T-helper 2 cell (primary cell): ENCODE measurements at places on chromosomes 7 and 10.

DNA sequence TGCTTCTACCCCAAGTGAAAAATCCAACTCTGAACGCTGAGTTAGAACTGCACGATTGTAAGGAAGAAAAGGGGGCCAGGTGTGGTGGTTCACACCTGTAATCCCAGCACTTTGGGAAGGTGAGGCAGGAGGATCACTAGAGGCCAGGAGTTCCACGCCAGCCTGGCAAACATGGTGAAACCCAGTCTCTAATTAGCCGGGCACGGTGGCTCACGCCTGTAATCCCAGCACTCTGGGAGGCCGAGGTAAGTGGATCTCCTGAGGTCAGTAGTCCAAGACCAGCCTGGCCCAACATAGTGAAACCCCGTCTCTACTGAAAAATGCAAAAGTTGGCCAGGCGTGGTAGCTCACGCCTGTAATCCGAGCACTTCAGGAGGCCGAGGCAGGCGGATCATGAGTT, 9.0 kb downstream of the GUSB start:
- no peak for DNase-seq

DNA sequence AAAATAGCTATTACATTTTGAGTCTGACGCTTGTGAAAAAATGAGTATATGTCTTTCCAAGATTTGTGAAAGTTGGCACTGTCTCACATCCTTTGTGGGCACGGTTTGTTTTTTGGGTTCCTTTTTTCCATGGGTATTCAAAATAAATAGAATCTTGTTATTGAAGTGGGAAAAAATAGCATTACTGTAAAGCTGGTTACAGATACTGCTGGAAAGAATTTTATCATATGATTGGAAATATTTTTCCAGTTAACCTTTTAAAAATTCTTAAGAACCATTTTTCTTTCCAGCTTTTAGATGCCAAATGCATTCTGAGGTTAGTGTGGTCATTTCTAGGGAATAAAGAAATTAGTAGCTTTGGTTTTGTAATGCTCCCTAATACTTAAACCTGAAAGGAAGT, 11.4 kb downstream of the NET1 start:
- DNase-seq, result no peak

- no peak for DNase-seq
These were observed 373.3 kb downstream of the IPMK start for GRCh38 chr10:57894361-57894760.

DNA sequence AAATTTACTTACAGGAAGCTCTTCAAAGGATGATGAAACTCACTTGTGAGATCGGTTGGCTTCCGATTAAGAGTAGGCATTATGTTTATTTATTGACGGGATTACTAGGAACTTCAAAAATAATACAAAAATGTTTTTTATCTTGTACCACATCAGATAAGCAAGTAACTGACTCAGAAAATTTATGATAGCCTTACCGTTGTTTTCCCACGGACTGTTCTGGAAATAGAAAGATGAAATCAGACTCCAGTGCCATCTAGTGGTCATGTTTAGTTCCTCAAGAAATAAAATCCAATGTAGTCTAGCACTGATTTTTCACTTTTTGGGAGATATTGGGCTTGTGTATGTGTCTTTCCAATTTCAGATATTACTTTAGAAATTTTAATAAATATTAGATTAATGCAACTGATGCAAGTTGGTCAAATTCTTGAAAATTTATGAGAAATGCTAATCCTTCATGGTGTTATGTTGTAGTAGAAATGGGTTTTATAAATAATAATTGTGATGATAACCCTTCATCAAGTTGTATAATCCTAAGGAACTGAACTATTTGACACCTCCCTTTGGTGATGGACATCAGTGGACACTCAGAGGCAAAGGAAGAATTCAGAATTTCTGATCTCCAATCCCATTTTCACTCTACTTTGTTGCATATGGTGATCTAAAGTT, 168.8 kb downstream of the TMEM26 start:
- no peak for DNase-seq

- no peak for DNase-seq
These were observed 38.3 kb upstream of the TMEM140 start for GRCh38 chr7:135109562-135109961.

DNA sequence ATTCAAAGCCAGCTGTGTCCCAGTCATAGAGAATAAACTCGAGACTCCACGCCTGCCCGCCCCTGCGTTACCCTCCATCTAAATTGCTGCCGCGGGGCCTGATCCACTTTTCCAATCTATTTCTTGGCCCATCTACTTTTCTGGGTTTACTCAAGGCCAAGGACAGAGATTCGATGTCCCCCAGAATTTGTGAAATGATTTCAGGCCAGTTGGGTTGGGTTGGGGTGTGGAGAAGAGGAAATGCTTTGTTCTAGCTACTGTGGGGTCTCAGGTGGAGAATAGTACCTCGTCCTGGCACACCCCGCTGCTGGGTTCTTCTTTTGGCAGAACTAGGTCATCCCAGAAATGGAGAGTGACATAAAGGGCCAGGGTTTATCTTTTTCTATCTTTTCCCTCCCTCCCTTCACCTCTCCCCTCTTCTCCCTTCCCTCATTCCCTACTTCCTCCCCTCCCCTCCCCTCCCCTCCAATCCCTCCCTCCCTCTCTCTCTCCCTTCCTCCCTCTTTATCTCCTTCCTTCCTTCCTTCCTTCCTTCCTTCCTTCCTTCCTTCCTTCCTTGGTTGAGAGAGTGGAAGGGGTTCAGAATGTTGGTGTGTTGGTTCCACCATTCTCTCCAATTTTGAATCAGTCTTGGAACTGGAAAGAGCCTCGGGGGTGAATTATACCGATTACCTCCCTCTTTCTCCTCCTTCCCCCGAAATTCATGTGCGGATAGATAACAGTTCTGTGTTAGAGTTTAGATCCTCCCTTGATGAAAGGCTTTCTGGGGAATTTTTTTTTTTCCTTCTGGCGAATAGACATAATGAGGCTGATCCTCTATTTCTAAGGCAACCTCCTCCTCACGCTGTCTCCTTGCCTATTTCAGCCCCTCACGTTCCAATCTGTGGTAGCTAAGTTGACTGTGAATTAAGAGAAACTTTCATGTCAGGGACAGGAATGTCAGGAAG, 1.2 kb upstream of the TMEM229A start:
- no peak for DNase-seq

- DNase-seq, result no peak
These were observed 173.4 kb downstream of the ZMYND11 start for GRCh38 chr10:308572-309085.

DNA sequence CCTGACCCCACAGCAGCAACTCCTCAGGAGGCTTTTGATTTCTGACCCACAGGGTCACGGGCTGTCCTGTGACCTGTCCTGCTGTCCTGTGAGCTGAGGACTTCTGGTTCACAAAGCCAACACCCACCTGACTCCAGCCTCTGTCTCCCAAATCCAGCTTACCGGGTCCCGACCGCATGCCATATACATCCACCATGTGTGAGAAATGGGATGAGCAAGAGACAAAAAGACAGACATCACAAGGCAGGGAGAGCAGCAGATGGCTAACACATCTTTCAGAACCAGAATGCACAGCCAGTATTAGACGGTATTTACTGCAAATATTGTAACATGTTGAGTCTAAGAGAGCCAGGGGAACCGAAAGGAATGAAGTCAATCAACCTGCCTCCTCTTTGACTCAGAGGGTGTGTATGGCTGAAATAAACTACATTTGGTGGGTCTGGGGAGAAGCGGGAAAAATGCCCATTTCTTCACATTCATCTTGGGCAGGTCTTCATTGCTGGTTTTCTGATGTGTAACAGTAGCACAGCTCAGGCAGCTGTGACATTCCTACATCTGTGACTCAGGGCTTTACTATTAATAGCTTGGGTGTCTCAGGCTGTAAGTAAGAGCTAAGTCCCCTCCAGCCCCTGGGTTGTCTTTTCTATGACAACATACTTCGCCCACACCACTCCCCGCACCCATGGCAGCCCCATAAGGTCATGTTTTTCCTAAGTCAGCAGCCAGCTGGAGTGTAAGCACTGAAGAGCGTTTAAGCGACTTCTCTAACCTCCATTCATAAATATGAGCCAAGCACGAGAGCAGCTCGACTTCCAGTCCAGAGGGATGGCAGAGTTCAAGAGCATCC, 25.0 kb downstream of the ABLIM1 start:
- DNase-seq, result no peak

DNA sequence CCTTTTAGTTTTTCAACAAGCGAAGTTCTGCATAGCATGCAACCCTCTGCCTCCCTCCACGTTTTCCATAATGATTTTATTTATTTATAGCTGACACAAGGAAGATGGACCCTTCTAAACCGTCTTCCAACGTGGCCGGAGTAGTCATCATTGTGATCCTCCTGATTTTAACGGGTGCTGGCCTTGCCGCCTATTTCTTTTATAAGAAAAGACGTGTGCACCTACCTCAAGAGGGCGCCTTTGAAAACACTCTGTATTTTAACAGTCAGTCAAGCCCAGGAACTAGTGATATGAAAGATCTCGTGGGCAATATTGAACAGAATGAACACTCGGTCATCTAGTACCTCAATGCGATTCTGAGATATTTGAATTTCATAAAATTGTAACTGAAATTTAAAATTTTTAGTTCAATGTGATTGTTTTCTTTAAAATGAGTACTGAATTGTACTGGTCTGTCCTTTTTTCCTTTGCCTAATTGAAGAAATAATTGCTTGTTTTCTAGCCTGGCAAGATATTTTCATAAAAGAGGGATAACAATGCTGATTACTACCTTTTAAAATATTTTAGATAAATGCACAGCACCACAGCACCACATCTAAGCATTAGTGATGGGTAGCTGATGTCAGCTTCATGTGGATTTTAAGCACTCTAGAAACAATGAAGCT, 41.5 kb upstream of the SLC39A12 start:
- DNase-seq, result peak; percentile 47

- DNase-seq, result peak; percentile 74
These were observed 1.4 kb downstream of the CAV1 start for GRCh38 chr7:116525913-116526861.

GRCh38 chr10:128895473-128895872, 571.6 kb upstream of the MGMT start:
- DNase-seq, result no peak

- no peak for DNase-seq
These were observed 1.0 kb upstream of the UBN2 start for GRCh38 chr7:139230023-139230422.

DNA sequence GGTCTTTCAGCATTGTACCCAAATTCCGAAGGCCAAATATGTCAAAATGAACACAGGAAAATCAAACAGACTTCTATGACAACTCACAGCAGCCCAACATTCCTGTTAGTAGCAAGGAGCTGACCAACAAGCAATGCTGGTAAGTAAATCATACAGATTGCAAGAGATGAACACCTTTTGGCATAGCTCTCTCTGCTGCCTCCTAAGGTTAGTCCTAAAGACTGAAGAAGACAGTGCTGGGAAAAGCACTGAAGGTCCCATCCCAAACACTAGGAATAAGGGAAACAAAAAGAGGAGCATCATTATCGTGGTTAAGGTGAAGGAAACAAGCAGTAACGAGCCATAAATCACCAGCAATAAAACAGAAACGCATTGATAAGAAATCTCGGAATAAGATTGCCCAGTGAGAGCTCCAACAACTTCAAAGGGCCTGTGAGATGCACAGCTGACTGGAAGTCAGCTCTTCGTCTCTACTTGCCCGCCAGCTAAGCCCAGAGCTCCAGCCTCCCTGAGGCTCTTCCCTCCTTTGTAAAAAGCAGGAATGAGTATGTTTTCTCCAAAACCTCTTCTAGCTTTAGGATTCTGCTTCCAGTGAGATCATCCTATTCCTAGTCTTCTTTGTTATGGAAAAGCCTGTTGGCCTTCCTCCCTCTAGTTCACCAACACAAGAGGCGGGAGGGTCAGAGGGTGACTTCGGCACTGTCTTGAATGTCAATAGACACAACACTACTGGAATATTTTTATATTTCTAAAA, 15.3 kb downstream of the NUDT5 start:
- DNase-seq, result no peak

GRCh38 chr10:65358565-65358964, 1567.3 kb upstream of the LRRTM3 start:
- no peak for DNase-seq

GRCh38 chr10:119426699-119427098, 115.8 kb downstream of the RGS10 start:
- no peak for DNase-seq

GRCh38 chr7:23685731-23686130, 5.7 kb downstream of the FAM221A start:
- DNase-seq, result no peak

GRCh38 chr10:14016011-14016536, 314.6 kb downstream of the FRMD4A start:
- DNase-seq, result no peak

DNA sequence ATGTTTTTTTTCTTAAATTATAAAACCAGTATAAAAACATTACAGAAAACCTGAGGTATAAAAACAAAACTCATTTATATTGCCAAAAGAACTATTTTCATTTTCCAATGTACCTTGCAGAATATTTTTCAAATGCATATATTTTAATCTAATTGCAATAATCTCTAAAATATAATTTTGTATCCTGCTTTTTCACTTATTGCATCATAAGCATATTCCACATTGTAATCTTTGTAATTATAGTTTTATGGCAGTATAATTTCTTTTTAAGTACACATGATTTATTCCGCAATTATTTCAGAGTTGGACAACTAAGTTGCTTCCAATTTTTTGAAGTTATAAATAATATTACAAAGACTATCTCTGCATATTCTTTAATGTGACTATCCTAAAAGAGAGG, 43.7 kb downstream of the SGCE start:
- no peak for DNase-seq

DNA sequence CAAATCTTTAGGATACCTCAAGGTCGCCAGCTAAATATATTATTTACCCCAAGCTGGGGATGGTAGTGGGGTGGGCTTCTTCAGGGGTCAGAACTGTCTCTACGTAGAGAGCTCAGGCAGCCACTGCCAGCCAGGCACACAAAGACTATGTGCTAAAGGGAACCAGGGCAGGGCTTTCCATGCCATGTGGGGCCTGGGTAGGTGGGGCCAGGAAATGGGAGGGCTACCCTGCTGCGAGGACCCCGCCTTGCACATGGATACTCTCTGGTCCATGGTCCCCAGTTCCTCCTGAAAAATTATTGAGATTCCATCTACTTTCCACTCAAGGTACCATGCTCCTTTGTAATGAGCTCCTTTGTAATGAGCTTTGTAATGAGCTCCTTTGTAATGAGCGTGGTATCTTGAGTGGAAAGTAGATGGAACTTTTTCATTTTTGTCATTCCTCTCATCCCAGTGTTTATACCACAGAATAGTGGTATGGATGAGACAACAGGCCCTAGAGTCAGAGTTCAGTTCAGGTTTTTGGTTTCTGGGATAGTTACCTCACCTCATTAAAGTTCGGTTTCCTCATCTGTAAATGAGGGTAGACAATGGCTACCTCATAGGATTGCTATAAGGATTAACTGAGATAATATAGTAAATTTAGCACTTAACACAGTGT, 5.8 kb downstream of the SYNPO2L start:
- DNase-seq, result no peak

DNA sequence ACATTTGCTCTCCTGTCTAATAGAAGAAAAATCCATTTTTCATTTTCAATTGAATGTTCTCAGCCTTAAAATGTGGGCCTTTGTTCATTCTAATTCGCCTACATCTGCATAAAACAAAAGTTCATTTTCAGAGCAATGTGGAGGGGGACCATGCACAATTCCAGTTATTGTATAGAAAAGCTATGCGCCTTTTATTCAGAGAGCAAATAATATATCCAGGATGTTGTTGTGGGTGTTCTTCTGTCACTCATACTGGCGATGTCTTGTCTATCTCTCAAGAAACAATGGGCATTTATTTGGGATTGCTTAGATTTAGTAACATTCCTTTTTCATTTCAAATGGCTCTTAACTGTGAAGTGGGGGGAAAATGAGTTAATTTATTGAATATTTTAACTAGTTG, 56.4 kb downstream of the KIF5B start:
- no peak for DNase-seq

GRCh38 chr10:47457826-47458225, 26.1 kb downstream of the ANXA8 start:
- no peak for DNase-seq
